ENCODE measurements at places on chromosomes 6 and 20. TPM values are rescaled to one million over a fixed set of nuclear protein-coding genes. Genes with fewer than 3 reads are reported as not detected.

GRCh38 chr6:71181565-71181964 lies 107.0 kb upstream of the OGFRL1 start:
- DNase-seq, result no peak

DNA sequence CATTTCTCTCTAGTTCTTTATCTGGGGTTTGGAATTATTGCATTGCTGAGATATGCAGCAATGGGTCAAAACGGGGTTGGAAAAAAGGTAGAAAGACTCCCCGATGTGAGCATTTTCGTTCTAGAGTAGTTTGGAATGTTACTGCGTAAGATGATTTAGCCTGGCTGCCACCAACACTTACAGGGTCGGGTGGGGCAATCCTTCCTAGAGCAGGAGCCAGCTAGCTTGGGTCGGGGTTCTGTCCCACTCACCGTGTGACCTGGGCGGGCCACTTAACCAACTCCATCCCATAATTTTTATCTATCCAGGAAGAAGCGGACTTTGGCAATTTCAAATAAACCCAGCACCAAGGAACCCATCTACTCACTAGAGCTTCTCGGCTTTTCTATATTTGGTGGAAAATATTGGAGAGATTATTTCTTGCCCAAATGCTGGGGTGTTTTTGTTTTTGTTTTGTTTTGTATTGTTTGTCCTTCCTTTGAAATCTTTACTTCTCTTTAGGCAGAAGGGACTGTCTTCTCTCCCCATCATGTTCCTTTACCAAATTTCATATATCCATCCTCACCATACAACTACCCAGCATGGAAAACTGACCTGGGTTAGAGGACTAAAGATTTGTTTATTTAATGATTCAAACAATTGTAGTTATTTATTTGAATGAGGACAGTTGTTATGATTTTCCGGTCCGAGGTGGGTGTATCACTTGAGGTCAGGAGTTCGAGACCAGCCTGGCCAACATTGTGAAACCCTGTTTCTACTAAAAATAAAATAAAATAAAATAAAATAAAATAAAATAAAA lies 72.4 kb downstream of the GPX5 start:
- DNase-seq, result no peak

Gene BPIFB2
- 0.35 TPM for total RNA-seq

Gene TTK
- total RNA-seq, result 8.9 TPM

DNA sequence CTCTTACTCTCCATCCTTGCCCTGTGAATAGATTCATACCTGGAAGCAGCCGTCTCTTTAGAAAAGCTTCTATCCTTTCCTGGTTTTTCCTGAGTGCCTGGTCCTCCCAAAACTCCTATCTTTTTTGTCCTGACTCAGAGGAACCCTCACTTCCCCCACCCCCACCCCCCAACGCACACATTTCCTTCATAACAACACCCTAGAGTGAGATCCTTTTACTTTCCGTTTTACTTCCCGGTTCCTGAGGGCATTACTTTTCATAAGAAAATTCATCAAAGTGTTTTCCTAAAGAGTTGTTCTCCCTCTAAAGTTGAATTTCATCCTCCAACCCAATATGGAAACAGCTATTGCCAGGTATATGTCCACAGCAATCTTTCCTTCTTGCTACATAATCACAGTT lies 327.0 kb downstream of the NRN1 start:
- DNase-seq, result no peak

Gene FHL5
- 1.0 TPM for total RNA-seq

- DNase-seq, result no peak
Observed at GRCh38 chr6:14450133-14450504, 332.5 kb downstream of the CD83 start.

Gene SLC17A3
- total RNA-seq, result not detected

DNA sequence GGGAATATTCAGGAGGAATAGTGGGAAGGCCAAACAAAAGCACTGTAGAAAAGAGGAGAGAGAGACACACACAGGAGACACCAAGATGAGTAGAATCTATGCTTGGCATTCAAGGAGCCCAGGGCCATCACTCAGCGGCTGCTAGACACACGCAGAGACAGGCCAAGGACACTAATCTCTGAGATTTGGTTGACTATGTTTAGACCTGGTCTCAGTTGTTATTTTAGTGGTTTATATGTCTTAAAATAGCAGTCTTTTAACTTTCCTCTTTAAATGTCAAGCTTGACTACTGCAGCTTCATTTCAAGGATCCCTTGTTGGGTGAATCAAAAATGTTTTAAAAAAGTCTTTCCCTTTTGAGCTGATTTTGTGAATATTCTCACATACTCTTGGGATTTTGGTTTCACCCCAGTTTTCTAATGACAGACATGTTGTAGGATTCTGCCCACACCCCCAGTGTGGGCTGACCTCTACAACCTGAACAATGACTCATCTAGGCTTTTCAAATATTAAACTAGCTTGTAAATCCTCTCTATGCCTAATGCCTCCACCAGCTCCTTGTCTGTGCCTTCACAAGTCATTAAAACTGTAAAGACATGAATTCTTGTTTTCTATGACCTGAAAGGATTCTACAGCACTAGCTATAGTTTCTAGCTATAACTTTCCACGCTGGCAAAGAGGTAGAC lies 142.7 kb upstream of the EXOC2 start:
- DNase-seq, result no peak

Gene HLA-DRB5
- total RNA-seq, result 26.7 TPM

- DNase-seq, result peak; percentile 46
Observed at GRCh38 chr6:30061858-30062458, 893 bp downstream of the POLR1H start.

GRCh38 chr6:16933961-16934360 lies 167.9 kb upstream of the STMND1 start:
- no peak for DNase-seq

GRCh38 chr6:14933183-14933544 lies 312.7 kb upstream of the JARID2 start:
- DNase-seq, result no peak

Gene SRMS
- total RNA-seq, result 0.49 TPM

Gene SLC35D3
- total RNA-seq, result 0.15 TPM

GRCh38 chr6:7691675-7692452 lies 34.0 kb upstream of the BMP6 start:
- peak; percentile 32 for DNase-seq

GRCh38 chr6:43940393-43941087 lies 170.5 kb downstream of the VEGFA start:
- DNase-seq, result no peak

Gene MED20
- 15.0 TPM for total RNA-seq

- DNase-seq, result no peak
Observed at GRCh38 chr6:63998991-63999390, 363.4 kb downstream of the PHF3 start.

DNA sequence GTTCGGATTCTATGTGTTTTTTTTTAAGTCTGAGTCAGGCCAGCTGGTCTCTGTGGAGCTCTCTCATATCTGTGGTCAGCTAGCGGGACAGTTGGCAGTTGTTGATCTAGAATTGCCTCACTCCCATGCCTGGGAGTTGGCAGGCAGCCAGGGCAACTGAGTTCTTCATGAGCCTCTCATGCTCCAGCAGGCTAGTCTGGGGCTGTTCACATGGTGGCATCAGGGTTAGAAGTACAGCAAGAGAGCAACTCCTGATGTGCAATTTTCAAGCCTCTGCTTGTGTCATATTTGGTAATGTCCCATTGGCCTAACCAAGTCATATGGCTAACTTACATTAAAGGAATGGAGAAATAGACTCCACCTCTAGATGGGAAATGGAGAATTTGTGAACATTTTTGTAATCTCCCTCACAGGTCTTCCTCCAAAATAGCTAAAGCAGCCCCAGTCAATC lies 6.7 kb upstream of the IFT52 start:
- peak; percentile 44 for DNase-seq

- DNase-seq, result no peak
Observed at GRCh38 chr20:63627751-63628245, 897 bp upstream of the GMEB2 start.

Measured in colonic mucosa (tissue), 4 donors.